ENCODE measurements at places on chromosomes 7 and 10. TPM values are rescaled to one million over a fixed set of nuclear protein-coding genes. Genes with fewer than 3 reads are reported as not detected.

Gene STAG3
- 7.1 TPM for total RNA-seq

Gene GNB2
- total RNA-seq: 235 TPM

Gene FGFR2
- not detected for total RNA-seq

Gene LIPK
- not detected for total RNA-seq

Gene TMEM196
- not detected for total RNA-seq

Gene PSMG3
- 74.6 TPM for total RNA-seq

Gene CALHM1
- not detected for total RNA-seq

Gene ADAM22
- 6.0 TPM for total RNA-seq

Gene TRIM50
- total RNA-seq: not detected

Gene ATOH7
- total RNA-seq: not detected

Gene MRLN
- total RNA-seq: not detected

Gene KCP
- total RNA-seq: 0.53 TPM

Gene GIMAP8
- total RNA-seq: 7.5 TPM

Gene GNAT3
- not detected for total RNA-seq

Gene AP3M1
- 58.0 TPM for total RNA-seq

Gene TTYH3
- total RNA-seq: 24.3 TPM

Gene CFAP43
- not detected for total RNA-seq

Gene ITGA8
- not detected for total RNA-seq

Gene PPA1
- total RNA-seq: 356 TPM

Gene UPK3BL2
- total RNA-seq: 6.7 TPM

Gene TRIM73
- 2.0 TPM for total RNA-seq

Gene SDK1
- 0.50 TPM for total RNA-seq

Gene COMTD1
- 52.6 TPM for total RNA-seq

Gene RBP4
- total RNA-seq: not detected

Gene OIT3
- not detected for total RNA-seq

Gene CELF2
- 154 TPM for total RNA-seq

Gene ATXN7L1
- total RNA-seq: 3.8 TPM

Gene ERVW-1
- total RNA-seq: not detected

Gene APBB1IP
- 55.0 TPM for total RNA-seq

Gene DRGX
- total RNA-seq: not detected

Gene PAX2
- total RNA-seq: not detected

Gene ZMYND11
- 29.4 TPM for total RNA-seq

Gene HSPA14
- total RNA-seq: 43.1 TPM

Gene CALML3
- total RNA-seq: not detected

Gene CHST15
- total RNA-seq: not detected

Gene LIPJ
- total RNA-seq: not detected

Gene CRPPA
- total RNA-seq: 1.5 TPM

Gene NPTX2
- total RNA-seq: 0.13 TPM

Gene FAM237B
- not detected for total RNA-seq

Gene NACAD
- 0.40 TPM for total RNA-seq

Gene ZNF775
- total RNA-seq: 5.1 TPM

Gene WAPL
- total RNA-seq: 49.6 TPM

Gene NANOS1
- total RNA-seq: 0.06 TPM

Gene HIP1
- total RNA-seq: 5.5 TPM

Gene NEBL
- total RNA-seq: 0.46 TPM

Gene MRPS33
- 106 TPM for total RNA-seq

Gene DGKI
- 1.3 TPM for total RNA-seq

Gene UPK3BL1
- total RNA-seq: 13.2 TPM

Gene ACSM6
- total RNA-seq: not detected

All from activated CD8-positive, alpha-beta memory T cell treated with anti-CD3 and anti-CD28 coated beads for 36 hours (primary cell).